ENCODE measurements at places on chromosomes 6 and 20. TPM values are rescaled to one million over a fixed set of nuclear protein-coding genes. Genes with fewer than 3 reads are reported as not detected.

HLA-DQA1 gene
- total RNA-seq, result 0.38 TPM

PHF3 gene
- total RNA-seq, result 150 TPM

MUCL3 gene
- total RNA-seq, result not detected

GTSF1L gene
- not detected for total RNA-seq
